NCI-H1930 (cell line): ENCODE measurements at places on chromosomes 1 and 21.

- no peak for DNase-seq
Observed at GRCh38 chr1:180168786-180169639, 14.3 kb downstream of the QSOX1 start.

DNA sequence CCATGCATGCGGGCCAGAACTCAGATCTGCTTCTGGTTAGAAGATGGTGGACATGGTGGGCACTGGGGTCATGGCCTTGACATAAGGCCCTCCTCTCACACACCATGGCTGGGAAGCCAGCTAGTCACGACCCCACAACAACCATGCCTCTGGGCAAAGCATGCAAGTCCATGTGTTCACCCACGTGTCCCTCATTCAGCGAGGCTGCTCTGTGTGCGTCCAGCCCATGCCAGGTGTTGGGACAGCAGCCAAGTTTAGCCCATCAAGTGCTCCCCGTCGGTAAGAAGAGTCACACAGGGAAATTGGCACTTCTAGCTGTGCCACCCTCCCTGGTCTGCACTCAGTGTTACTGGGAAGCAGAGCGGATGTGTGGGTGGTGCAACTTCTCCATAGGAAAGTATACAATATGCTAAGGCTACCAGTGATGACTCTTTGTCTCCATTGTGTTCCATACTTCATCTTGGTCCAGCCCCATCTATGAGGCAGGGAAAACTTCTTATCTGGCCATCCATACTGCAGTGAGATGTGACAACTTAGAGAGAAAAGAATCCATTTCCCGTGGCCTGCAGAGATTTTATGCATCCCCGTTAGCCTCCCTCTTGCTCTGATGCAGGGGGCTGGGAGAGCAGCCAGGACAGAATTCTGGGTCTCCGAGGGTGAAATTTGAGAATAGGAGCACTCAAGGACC, 198.0 kb downstream of the GRIK3 start:
- no peak for DNase-seq

DNA sequence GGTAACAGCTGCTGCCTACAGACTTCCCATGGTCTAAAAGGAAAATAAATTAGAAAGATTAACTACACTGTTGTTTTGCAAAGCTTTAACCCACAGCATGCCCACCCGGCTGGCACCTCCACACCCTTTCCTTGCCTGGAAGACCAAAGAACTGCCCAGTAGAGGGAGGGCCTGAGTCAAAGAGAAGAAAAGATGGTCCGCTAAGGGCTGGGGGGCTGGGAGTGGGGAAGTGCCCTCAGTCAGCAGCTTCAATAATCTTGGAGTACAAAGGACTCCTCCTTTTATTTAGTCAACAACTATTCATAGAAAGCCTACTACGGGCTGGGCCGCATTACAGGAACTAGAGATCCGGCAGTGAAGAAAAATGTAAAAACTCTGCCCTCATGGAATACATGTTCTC, 40.6 kb downstream of the ERI3 start:
- DNase-seq = no peak

- DNase-seq = no peak
Observed at GRCh38 chr1:172215006-172215405, 205.5 kb upstream of the C1orf105 start.

DNA sequence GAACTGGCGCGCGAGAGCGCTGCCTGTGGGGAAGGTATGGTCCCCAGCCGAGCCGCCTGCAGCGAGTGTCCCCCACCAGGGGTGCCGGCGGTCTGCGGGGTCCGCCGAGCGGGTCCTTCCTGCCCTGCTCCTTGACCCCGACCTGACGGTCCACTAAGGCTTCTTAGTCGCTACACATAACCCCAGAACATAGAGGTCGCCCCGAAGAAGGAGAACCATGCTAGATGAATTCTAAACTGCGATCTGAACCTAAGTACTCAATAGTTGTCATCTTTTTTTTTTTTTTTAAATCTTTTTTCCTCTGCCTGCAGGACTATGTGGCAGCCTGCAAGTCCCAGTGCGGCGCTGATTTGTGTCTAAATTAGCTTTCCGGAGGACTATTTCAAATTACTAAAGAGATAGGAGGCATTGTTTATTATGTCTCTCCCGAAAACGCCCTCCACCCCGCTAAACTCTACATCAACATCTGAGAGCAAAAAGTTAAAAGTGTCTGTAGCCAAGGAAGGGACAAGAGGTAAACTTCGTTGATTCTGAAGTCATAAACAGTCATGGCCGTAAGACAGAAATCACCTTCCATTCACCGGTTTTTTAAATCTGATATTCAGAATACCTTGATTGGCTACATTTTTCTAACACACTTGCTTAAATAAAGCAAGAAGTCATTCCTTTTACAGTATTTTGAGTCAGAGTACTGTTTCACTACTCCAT, 476 bp downstream of the AXDND1 start:
- no peak for DNase-seq

- DNase-seq = no peak
Observed at GRCh38 chr1:97119260-97120158, 397.9 kb downstream of the PTBP2 start.

GRCh38 chr1:44067266-44068250, 36.3 kb upstream of the SLC6A9 start:
- DNase-seq = no peak

- DNase-seq = no peak
Observed at GRCh38 chr1:98078596-98078995, 157.8 kb upstream of the DPYD start.

GRCh38 chr1:213994888-213995287, 7.1 kb downstream of the PROX1 start:
- DNase-seq = no peak

- DNase-seq = no peak
Observed at GRCh38 chr1:233010146-233010545, 59.7 kb downstream of the NTPCR start.

GRCh38 chr1:2508751-2509150, 17.6 kb downstream of the PANK4 start:
- DNase-seq = no peak

DNA sequence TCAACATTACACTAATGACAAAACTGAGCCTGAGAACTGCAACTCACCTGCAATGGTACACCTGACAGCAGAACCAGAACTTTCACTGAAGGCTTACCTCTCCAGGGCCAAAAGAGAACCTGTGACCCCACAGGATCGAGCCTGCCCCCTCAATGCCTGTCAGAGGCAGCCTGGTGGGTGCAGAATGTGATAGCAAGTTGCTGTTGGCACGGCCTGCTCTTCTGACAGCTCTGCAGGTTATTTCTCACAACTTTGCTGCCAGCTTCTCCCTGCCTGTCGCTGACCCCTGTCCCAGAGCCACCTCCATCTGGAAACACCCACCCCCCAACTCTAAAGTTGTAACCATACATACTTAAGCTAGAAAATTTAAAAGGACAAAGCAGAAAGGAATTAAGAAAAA, 35.2 kb downstream of the HIVEP3 start:
- no peak for DNase-seq

- DNase-seq = no peak
Observed at GRCh38 chr1:37047542-37047941, 13.2 kb upstream of the GRIK3 start.

- DNase-seq = no peak
Observed at GRCh38 chr21:40173816-40174215, 306.6 kb downstream of the PCP4 start.

GRCh38 chr1:56190806-56191365, 388.5 kb downstream of the PLPP3 start:
- DNase-seq = no peak

DNA sequence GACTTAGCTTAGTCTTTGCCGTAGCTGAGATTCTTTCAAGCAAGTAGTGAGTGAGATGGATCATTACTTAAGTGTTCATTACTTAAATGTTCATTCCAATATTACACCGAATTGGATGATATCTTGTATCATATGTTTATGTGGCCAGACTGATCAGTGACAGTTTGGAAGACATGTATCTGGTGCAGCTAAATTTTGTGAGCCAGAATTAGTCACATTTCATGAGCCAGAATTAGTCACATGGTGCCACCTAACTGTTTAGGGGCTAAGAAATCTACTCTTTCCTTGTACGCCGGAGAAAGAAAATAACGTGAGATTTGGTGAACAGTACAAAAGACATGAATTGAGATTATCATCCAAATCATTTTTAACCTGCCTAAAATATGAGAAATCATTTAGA, 355.6 kb downstream of the USP25 start:
- no peak for DNase-seq

GRCh38 chr1:27596986-27597385, 7.0 kb downstream of the AHDC1 start:
- no peak for DNase-seq

DNA sequence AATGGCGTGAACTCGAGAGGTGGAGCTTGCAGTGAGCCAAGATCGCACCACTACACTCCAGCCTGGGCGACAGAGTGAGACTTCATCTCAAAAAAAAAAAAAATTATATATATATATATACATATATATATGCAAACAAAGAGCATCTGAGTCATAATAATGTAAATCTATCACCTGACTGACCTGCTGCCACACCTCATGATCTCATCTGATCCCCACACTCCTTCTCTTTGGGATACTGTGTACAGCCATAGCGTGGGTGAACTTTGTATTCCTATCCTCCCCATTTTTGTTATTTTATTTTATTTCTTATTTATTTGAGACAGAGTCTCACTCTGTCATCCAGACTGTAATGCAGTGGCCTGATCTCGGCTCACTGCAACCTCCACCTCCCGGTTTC, 2.6 kb upstream of the HDAC1 start:
- no peak for DNase-seq

DNA sequence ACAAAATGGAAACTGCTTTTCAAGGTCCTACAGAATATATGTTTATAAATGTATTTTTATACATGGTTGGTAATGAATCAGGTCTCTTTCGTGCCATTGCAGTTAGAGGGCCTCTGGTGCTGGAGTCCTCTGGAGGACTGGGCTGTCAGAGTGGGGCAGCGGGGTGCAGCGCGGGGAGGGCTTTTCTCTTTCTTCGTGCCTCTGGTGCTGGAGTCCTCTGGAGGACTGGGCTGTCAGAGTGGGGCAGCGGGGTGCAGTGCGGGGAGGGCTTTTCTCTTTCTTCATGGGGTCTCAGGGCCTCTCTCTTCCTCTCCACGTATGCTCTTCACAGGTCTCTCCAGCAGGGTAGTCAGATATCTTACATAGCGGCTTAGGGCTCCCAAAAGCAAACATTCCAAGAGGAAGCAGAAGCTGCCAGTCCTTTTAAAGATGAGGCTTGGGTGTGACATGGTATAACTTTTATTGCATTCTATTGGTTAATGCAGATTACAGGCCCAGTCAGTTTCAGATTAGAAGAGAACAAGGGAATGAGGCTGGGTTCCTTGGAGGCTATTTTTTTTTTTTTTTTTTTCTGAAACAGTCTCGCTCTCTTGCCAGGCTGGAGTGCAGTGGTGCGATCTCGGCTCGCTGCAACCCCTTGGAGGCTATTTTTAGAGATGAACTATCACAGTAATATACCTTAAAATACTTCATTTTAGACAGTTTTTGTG, 13.1 kb downstream of the SDCCAG8 start:
- DNase-seq = no peak

- no peak for DNase-seq
Observed at GRCh38 chr1:241834733-241835377, 13.1 kb upstream of the EXO1 start.

DNA sequence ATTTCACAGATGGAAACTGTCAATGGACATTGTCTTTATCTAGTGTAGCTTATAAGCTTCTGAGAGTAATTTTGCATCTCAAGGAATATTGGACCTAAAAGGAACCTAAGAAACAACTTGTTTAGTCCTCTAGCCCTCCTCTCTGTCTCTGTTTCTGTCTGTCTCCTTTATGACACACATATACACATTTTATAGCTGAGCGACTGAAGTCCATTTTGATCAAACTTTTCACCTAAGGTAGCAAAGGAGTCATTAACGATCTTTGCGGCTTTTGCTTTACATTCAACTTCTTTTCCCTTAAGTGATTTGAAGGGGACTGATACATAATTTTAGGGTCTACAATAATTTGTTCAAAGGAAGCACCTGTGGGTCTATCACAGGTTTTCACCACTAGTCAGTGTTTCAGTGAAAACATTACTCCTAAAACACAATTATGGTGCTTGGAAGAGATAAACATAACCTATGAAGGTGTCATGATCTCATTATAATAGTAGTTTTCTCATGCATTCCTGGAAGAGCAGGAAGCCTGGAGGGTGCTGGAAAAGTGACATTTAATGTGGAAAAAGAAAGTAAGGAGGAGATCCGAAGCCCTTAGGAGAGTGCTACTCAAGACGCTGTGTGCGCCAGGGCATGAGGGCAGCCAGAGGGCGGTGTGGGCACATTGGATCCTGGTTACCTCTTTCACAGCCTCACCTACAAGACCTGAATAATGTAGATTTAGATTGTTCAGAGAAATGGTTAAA, 248.6 kb downstream of the DNM3 start:
- no peak for DNase-seq

DNA sequence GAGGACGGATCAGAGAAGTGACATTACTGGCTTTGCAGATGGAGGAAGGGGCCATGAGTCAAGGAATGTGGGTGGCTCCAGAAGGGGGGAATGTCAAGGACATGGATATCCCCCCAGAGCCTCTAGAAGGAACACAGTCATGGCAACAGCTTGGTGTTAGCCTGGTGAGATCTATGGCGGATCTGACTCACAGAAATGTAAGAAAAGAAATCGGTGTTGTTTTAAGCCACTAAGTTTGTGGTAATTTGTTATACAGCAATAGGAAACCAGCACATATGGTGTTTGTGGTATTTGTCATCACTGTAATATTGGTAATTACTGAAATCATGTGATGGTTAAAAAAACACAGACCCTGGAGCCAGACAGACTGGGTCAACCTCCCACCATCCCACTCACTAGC, 236.2 kb downstream of the SETD4 start:
- no peak for DNase-seq

GRCh38 chr21:33403786-33404585, 773 bp downstream of the IFNGR2 start:
- DNase-seq = no peak

DNA sequence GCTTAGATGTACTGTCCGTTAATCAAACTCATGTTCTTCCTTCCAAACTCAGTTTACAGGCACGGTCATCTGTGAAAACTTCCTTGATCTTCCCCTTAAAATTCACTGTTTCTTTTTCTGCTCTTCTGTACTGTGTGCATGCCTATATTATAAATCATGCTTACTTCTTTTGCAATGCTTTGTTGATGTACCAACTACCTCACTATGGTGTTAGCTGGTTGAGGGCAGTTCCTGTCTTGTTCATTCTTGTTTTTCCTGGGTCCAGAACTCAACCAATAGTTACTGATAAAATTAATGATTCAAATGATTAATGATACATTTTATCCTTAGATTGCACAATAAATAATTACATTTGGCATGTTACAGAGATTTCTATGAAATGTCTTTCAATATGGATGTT, 163.8 kb downstream of the CHRM3 start:
- DNase-seq = no peak

DNA sequence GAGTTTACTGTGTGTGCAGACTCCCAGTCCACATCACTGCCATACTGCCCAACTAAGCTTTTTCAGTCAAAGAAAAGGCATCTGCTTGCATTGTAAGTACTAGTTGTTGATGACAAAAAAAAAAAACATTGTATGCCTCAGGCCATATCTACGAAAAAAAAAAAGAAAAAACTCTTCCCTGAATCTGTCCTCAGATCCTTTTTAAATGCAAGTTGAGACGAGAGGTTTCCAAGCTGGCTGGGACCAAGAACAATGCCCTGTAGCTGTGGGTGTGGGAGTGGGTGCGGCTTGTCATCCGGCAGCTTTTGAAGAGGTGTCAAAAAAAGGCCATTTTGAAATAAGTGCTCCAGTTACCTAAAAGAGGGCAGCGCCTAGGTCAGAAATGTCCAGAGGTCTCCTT, 29.2 kb upstream of the HHAT start:
- DNase-seq = no peak
